NCI-H1105 treated with DMSO at 0.1 percent for 48 hours (cell line): ENCODE measurements at places on chromosomes 12 and 14.

GRCh38 chr14:74205882-74206281 is 33.4 kb upstream of the VSX2 start:
- DNase-seq: no peak

DNA sequence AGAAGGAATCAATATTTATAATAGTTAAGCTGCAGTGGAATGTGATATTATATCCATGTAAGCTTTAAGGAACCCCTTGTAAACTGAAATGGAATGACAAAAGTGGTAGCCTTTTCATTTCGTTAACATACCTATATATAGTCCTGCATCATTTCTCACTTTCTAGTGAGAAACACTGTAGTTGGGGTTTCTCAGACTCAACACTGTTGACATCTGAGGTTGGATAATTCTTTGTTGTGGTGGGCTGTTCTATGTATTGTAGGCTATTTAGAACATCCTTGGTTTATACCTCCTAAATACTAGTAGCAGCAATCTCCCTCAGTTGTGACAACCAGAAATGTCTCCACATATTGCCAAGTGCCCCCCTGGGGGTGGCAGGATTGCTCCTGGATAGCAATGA is 79.1 kb downstream of the RAD52 start:
- DNase-seq: no peak

GRCh38 chr12:4506870-4507269 is 31.8 kb upstream of the RAD51AP1 start:
- no peak for DNase-seq

DNA sequence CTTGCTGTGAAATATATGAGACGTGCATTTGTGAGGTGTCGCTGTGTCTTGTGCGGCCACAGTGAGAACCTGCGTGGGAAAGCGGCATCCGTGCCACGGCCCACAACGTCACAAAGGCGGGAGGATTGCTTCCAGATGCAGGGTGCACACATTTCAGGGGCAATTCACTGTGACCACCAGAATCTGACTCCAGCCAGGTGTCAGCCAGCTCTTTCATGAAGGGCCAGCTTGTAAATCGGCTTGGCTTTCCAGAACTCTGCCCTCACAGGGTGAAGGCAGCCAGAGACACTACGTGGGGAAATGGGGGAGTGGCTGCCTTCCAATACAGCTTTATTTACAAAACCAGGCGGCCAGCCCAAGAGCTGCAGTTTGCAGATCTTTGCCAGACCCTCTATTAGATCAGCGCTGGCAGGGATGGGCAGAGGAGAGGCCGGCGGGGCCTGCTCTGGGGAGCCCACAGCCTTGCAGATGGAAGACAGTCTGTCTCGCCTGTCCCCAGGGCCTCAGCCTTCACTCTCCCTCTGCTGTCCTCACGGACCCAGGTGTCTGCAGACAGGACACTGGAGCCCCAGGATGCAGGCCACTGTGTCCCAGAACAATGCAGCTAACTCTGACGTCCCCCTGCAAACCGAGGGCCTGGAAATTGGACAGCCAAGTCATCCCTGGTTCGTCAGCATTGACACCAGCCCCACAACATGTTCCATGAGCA is 53.5 kb downstream of the ADGRD1 start:
- DNase-seq: no peak

GRCh38 chr12:67540920-67541624 is 107.5 kb upstream of the DYRK2 start:
- DNase-seq: no peak

- DNase-seq: peak; percentile 59
Measured at GRCh38 chr12:2583091-2583497, 211.7 kb upstream of the FKBP4 start.

GRCh38 chr12:54680374-54680773 is 32.2 kb upstream of the DCD start:
- DNase-seq: no peak

DNA sequence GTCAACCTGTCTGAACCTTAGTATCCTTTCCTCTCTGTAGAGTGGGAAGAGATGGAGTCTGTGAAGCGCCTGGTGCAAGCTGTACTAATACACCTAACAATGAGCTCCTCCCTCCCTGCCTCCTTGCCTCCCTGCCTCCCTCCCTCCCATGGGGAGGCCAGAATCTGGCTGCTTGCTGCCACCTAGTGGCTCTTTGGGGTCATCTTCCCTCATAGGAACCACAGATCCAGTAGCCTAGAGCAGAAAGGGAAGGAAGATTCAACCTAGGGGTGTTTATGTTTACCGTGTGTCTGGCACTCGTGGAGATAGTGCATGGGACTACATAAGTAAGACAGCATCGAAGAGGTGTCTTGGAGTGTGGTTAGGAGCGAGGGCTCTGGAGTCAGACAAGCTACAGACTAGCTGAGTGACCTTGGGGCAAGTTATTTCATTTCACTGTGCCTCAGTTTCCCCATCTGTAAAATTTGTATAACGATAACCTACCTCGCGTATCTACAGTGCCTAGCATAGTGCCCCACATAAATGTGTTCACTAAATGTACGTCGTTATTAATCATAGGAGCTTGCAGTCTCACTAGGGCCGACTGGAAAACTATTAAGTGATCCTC is 35.5 kb upstream of the TSPAN9 start:
- DNase-seq: peak; percentile 85

DNA sequence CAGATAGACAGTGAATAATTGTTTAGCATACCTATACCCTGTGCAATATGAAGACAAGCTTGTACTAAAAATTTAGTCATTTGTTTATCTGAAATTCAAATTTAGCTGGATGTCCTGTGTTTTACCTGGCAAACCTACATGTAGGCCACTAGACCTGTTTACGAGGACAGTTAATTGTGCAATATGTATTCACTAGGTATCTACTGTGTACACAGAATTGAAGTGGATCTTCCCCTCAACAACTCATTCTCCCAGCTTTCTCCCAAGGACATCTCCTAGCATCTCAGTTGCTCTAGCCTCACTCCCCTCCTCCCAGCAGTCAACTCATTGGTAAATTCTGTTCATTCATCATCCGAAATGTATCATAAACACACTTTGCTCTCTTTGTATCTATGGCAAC is 25.3 kb downstream of the AK7 start:
- DNase-seq: no peak

DNA sequence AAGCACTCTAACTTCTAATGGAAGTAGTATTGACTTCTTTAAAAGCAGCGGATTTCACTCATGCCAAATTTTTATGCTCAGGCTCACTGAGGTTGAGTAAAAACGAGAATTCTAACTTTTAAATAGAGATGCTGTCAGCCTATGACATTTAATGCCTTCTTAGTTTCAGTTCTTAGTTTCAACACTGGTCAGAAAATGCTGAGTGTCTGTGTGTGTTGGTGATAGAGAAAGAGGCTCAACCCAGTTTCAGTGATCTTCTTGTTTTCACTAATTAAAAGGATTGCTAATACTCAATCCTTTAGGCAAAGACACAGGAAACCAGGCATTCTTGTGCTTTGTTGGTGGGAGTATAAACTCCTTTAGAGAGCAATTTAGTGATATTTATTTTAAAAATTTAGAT is 31.0 kb downstream of the PEBP1 start:
- DNase-seq: no peak

- DNase-seq: no peak
Measured at GRCh38 chr12:16636435-16637055, 30.6 kb upstream of the LMO3 start.

- no peak for DNase-seq
Measured at GRCh38 chr12:47707905-47708543, 2.2 kb upstream of the RPAP3 start.

- DNase-seq: no peak
Measured at GRCh38 chr14:21038441-21039422, 3.4 kb upstream of the RNASE7 start.

GRCh38 chr12:124386661-124387527 is 92.0 kb downstream of the RFLNA start:
- DNase-seq: no peak

- no peak for DNase-seq
Measured at GRCh38 chr12:128933039-128933438, 79.8 kb downstream of the GLT1D1 start.

- peak; percentile 29 for DNase-seq
Measured at GRCh38 chr14:92540472-92541048, 27.0 kb downstream of the RIN3 start.

- no peak for DNase-seq
Measured at GRCh38 chr12:7797698-7798398, 8.6 kb downstream of the NANOG start.

- no peak for DNase-seq
Measured at GRCh38 chr12:80602455-80602854, 105.0 kb upstream of the MYF6 start.

GRCh38 chr14:106691601-106692291 is 1165.4 kb downstream of the TMEM121 start:
- DNase-seq: no peak

DNA sequence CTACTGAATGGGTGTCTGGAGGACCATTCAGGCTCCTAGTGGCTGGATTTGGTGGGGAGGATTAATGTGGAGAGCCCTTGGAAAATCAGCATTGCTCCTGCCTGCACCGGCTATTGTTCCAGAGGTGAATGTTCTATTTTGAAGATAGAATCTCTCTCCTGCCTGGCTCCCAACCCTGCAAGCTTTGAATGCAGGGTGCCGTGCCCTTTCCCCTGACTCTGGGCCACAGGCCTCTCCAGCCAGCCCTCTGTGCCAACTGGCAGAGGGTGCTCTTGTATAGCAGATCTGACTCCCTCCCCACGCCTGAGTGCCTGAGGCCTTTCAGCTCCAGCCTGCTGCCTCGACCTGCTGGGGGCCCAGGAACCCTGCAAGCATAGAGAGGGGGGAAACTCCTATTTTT is 106.8 kb downstream of the TMEM260 start:
- DNase-seq: no peak

GRCh38 chr12:101042211-101042610 is 167.8 kb downstream of the SLC5A8 start:
- peak; percentile 43 for DNase-seq

DNA sequence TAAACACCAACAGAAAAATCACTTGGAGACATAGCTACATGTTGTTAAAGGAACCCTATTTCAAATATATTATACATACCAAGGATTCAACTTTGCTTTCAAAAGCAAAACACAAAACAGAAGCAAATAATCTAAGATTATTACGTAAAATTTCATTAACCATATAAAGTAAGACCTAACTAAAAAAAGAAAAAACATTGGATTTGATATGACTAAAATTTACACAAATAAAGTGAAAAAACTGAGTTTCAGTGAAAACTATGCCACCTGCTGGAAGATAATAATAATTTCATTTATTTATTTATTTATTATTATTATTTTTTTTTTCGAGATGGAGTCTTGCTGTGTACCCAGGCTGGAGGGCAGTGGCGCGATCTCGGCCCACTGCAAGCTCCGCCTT is 45.2 kb downstream of the WDHD1 start:
- DNase-seq: no peak

DNA sequence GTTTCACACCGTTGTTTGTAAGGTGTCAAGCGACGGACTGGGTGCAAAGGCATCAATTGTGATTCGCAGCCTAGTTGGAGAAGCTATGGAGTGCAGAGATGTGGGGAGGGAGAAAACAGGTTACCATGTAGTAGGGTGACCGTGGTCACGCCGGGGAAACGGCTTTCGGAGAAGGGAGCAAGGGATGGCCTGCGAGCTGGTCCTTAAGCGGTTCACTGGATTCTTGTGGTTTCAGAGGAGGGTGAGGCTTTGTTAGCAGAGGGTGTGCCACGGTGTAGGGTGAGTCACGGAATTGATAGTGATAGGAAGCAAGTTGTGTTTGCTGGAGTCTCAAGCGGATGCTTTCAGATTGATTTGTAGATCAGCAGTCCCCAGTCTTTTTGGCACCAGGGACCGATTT is 2.3 kb downstream of the PIWIL1 start:
- DNase-seq: no peak

GRCh38 chr14:68942296-68943035 is 36.6 kb downstream of the ACTN1 start:
- no peak for DNase-seq

- DNase-seq: no peak
Measured at GRCh38 chr12:38689704-38690103, 215.7 kb downstream of the CPNE8 start.

GRCh38 chr12:84542289-84542688 is 370.3 kb downstream of the SLC6A15 start:
- no peak for DNase-seq

DNA sequence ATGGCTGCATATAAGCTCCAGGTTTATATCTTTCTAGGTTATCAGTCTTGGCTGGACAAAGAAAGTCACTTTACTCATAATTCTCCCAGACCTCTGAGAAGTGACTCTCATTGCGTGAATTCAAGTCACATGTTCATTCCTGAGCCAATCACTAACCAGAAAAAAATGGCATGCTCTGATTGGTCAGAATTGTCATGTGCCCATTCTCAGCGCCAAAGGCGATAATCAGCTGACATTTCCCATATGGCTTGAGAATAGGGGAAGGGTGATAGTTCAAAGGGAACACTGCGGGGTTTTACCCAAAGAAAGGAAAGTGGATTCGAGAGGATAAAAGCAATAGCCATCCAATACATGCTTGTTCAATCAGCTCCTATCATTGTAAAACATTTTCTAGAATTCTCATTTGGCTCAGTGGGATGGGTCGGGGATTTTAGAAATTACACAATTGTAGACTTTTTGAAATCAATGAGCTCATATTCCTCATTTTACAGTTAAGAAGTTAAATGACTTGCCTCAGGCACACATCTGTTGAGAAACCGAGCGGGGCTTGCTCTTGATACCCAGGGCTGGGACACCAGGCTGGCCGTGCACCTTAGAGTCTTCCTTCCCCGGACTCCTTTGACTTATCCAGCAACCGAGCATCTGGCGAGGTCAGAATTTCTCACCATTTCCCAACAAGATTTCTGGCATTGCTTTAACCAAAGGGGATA is 454.0 kb upstream of the TBX3 start:
- no peak for DNase-seq

DNA sequence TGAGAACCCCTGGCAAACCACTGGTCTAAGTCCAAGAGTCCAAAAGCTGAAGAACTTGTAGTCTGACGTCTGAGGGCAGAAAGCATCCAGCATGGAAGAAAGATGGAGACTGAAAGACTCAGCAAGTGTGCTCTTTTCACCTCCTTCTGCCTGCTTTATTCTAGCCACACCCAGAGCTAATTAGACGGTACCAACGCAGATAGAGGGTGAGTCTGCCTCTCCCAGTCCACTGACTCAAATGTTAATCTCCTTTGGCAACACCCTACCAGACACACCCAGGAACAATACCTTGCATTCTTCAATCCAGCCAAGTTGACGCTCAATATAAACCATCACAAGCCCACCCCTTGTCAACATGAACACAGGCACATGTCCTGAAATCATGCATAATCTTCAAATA is 155.1 kb downstream of the CCDC59 start:
- DNase-seq: no peak

- DNase-seq: no peak
Measured at GRCh38 chr12:106455111-106455510, 97.6 kb downstream of the POLR3B start.

- DNase-seq: peak; percentile 29
Measured at GRCh38 chr12:116263844-116264243, 13.6 kb downstream of the MED13L start.

- DNase-seq: no peak
Measured at GRCh38 chr14:81312289-81312876, 87.7 kb downstream of the STON2 start.

GRCh38 chr12:12441429-12441807 is 84.5 kb downstream of the BORCS5 start:
- DNase-seq: no peak
